ENCODE measurements at places on chromosomes 6 and 20.

GRCh38 chr6:168189200-168190013 is 110.4 kb upstream of the FRMD1 start:
- DNase-seq, result no peak

GRCh38 chr6:147528511-147529145 is 20.1 kb downstream of the SAMD5 start:
- DNase-seq, result no peak

GRCh38 chr6:31972709-31973350 is 892 bp upstream of the DXO start:
- DNase-seq, result no peak

GRCh38 chr20:46203510-46203837 is 85.4 kb downstream of the CD40 start:
- no peak for DNase-seq

- peak; percentile 23 for DNase-seq
Observed at GRCh38 chr6:2038092-2038491, 207.3 kb downstream of the GMDS start.
